ENCODE measurements at places on chromosomes 3 and 15.

DNA sequence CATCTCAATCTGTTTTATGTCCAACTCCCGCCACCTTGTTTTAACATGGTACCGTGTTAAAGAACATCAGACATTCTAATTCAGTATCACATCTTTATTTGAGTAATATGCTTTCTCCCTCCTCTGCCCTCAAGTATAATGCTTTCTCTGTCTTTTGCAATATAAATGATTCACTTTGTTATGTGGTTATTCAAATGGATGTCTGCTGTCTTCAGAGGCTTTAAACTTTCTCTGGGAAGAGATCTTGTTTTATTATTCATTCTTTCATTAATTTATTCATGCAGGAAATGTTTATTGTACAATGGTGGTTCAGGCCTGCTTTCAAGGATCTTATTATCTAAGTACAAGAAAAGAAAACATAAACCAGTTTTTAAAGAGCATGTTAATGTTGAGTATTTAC, 57.1 kb downstream of the RAP2B start:
- no peak for DNase-seq

GRCh38 chr3:80994085-80994665, 767.3 kb downstream of the GBE1 start:
- DNase-seq, result no peak

- no peak for DNase-seq
Observed at GRCh38 chr3:195705081-195705991, 15.4 kb upstream of the MUC20 start.

DNA sequence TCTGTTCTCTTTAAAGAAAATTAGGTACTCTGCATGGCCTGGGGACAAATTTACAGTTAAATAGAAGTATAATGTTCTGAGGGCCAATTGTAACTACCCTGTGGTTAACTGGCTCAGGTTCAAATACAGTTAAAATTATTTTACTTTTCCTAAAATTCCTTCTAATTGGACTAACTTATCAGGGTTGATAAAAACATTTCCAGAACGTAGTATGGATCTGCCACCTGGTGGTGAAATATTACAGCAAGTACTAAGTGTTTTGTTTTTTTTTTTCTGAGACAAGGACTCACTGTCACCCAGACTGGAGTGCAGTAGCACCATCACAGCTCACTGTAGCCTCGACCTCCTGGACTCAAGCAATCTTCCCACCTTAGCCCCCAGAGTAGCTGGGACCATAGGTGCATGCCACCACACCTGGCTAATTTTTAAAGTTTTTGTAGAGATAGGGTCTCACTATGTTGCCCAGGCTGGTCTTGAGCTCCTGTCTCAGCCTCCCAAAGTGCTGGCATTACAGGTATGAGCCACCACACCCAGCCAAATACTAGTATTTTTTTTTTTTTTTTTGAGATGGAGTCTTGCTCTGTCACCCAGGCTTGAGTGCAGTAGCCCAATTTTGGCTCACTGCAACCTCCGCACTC, 29.2 kb downstream of the NEO1 start:
- DNase-seq, result peak; percentile 28

DNA sequence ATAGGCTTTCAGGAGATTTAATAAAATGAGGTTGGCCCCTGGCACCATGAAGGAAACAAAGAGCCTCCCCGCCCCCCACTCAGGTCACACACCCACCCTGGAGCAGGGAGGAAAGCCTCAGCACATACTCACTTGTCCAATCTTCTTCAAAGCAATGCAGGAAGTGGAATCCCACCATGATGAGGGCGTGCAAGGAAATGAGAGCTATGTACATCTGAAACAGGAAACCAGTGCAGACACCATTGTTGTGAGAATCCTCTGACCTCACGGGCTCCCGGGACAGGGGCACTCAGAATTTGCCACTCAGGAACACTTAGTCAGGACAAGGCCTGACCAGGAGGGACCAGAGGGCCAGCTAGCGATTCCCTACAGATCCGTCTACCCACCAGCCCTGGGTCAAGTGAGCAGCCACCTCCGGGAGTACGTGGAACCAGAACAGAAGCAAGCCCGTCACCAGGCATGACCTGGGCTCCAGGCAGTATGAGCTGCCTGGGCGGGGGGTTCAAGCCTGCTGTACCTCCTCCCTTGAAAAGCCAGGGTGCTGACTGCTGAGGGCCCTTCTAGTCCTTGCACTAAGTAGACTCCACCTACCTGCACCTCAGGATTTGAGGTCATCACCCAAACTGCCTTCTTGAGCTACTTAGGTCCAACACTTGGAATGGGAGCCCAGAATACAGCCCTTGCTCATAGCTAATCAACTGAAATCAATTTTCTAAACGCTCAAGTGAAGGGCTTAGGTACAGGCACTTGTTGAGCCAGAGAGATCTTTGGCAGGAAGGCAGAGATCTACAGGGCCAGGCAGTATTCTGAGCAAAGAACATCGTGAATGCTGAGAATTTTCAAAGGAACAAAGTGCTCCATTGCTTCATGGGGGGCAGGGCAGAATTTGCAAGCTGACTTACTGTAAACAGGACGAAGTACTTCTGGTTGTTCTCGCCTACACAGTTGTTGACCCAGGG, 42.7 kb downstream of the ZDHHC3 start:
- DNase-seq, result no peak

DNA sequence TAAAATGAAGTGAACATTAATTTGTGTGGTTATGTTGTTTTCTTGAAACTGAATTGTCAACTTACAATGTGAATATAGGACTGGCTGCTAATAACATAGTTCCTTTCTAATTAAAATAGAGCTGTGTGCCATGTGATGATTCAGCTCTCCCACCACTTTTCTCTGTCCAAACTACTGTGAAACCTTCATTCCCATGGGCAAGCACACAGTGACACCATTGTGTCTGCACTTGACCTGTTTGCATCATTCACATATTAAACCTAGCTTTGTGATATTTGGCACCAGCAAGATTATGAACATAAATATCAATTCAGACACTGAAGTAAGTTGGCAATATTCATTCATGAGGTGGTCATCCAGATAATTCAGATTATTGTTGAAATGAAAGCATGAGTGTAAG, 78.8 kb upstream of the TCF12 start:
- no peak for DNase-seq

DNA sequence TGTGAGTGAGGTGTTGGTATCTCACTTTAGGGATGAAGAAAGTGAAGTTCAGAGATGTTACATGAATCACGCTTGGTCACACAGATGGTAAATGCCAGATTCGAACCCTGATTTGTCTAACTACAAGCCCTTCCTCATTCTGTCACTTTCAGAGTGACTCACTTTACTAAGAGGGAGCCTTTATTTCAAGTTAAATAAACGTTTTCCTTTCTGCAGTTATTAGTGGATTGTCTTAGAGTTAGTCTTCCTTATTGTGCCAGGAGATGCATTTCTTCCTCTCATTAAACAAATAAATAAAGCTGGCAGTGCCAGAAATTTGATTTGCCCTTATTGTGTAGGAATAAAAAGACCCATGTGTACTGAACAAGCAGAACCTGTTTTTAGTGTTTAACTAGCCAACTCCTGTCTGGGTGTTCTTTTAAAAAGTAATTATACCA, 162.5 kb downstream of the AKAP13 start:
- no peak for DNase-seq

DNA sequence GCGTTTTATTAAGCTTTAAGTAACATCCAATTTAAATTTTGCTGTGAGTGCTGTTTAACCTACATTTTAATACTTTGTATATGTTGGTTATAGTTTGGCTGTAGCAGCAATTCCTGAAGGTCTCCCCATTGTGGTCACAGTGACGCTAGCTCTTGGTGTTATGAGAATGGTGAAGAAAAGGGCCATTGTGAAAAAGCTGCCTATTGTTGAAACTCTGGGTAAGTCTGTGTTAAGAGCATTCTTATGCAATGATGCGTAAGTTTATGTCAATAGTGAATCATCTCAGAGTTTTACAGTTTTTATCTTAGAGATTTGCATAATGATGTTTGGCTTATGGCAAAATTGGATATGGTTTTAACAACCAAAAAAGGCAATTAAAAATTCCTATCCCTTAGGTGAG, 62.7 kb downstream of the ASTE1 start:
- peak; percentile 75 for DNase-seq

GRCh38 chr3:9743548-9743947, 6.2 kb upstream of the OGG1 start:
- no peak for DNase-seq

- DNase-seq, result no peak
Observed at GRCh38 chr15:61584410-61584809, 355.3 kb upstream of the RORA start.

DNA sequence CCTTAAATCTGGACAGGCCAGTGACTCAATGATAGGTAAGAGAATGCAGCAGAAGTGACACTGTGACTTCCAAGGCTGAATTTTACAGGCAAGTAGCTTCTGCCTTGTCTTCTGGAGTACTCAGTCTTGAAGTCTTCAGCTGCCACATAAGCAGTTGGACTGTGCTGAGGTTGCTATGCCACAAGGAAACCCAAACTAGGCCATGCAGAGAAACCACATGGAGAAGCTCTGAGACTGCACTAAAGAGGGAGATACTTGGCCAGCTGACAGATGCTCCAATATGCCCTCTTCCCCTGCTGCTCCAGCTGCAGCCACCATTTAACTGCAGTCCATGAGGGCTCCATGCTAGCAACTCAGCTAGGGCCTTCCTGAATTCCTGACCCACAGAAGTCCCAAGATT, 119.4 kb upstream of the GADL1 start:
- no peak for DNase-seq

DNA sequence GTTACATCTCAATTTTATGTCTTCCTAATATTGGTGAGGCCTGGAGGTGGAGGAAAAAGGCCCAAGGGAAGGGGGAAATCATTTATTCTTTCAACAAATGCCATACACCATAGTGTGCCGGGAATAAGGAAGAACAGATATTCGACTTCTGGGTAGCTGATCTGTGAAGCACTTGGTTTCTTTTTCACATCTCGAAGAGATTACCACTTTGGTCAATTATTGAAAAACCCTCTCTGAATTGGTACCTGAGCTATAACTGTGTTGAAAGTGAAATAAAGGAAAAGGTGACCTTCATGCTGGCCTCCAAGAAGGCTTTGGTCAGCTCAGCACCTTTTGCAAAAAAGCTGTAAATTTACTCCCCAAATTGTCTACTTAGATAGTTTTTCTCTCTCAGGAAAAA, 14.2 kb upstream of the MB21D2 start:
- DNase-seq, result no peak

DNA sequence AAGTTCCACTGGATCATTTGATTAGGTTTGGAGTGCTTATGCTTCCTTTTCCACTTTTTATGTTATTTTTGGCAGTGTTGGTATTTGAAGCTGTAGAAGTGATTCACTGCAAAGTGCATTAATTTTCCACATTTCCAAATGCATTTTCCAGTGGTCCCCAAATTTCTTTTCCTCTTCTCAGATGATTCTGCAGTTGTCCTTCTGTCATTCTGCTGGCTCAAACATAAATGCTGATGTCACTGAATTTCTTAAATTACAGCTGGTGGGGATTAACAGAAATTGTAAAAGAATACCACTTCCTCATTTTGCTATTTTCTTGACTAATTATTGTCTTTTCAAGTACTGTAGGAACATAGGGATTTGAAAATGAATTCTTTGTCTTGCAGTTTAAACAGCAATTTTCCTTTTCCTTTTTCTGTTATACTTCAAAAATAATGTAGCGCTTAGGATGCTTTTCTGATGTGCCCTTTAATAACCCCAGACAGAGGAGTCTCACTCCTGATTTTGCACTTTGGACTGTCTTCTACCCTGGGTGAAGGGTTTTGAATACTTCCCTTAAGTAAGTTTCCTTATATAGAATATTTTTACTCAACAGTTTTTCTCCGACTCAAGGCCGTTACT, 25.0 kb downstream of the MITF start:
- no peak for DNase-seq

DNA sequence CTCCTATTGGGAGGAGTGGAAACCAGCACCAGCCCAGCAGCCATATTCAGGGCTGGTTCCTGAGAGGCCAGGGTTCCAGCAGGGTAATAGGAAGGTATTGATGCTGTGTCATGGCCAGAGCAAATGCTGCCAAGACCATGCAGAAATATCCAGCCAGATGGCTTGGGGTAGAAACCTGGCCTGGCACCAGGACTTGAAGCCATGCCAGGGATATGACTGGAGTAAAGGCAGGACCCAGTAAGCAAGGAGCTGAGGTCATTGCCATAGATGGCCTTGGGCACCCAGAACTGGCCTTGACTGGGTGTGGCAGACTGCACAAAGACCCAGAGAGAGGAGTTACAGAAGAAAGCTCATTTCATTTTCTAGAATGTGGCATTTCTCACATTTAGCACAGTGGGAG, 257.6 kb upstream of the GOLGA6L4 start:
- no peak for DNase-seq

- no peak for DNase-seq
Observed at GRCh38 chr3:55264919-55265318, 222.2 kb downstream of the WNT5A start.
